ENCODE measurements at places on chromosomes 7 and 10.

DNA sequence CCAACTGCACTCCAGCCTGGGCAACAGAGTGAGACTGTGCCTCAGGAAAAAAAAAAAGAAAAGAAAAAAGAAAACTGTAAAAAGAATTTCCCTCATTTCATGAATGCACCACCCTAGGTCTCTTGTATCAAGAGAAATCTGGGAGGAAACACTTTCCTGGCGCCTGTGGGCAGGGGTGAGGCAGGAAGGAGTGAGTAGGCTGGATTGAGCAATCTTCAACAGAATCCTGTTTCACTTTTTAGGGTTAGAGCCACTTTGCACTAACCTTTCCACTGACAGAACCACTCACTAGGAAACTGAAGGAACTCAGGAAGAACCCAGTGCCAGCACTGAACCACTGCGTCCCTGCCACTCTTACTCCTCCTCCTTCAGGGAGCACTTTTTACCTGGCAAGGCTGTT, 282.1 kb downstream of the CCDC3 start:
- no peak for DNase-seq

DNA sequence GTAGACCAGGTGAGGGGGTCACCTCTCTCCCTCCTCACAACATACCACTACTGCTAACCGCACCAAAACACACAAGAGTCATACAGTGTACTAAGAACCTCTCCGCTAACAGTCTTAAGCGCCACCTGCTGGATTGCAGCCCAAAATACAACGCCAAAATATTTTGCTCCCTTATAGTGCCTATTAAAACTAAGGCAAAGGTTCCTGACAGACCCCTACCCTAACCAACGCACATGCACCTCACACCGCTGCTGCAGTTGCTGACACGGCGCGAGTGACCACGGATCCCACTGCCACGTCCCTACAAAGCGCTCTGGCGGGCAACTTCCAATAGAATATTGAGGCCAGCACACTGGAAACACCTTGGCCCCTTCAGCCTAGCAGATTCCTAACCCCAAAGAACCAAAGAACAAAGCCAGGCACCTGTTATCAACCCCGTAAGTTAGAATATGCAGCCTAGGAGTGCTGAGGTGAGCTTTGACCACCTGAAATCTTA, 563.6 kb upstream of the SEMA3D start:
- peak; percentile 51 for DNase-seq

DNA sequence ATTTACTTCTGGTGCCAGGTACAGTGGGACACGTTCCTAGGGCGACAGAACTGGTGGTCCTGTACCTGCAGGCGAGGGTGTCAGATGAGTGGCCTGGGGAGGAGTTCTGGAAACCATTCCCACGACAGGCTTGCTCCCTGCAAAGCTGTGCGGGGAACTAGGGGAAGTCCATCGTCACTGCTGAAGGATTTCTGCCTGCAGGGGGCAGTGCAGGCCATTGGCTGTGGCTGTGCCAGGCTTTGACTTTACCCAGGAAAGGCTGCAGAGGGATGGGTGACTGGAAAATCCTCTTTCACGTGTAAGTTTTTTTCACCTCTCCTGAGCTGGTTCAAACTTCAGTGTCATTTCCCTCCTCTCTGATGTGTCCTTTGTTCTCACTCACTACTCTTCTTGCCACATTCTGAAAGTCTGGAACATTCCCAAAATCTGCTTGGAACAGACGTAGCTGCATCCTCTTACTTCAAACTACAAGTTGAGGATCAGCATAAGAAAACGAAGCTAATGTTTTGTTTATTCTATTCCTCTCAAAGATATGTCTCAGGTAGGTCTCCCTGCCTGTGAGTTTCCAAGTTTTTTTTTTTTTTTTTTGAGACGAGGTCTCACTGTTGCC, 126.5 kb downstream of the SH2D4B start:
- peak; percentile 62 for DNase-seq

DNA sequence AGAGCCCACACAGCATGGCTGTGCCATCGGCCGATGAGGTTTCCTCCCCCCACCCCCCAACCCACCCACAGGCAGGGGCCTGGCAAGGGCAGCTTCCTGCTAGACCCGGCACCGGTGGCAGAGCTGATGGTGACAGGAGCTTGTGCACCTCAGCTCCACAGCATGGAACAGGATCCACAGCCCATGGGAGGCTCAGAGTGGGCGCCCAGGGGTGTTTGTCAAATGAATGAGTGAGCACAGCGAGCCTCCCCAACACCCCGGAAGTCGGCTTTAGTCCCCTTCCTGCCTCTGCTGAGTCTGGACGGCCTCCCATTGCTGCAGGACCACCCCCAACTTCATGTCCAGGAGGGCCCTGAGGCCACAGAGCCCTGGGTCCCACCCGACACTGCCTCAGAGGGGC, 68.9 kb downstream of the PDGFA start:
- no peak for DNase-seq

- no peak for DNase-seq
Measured at GRCh38 chr10:53619671-53620070, 847.1 kb upstream of the MBL2 start.

- DNase-seq: no peak
Measured at GRCh38 chr7:136325578-136325977, 348.4 kb upstream of the MTPN start.

- DNase-seq: peak; percentile 92
Measured at GRCh38 chr10:98309366-98310355, 41.7 kb upstream of the LOXL4 start.
